ENCODE measurements at places on chromosomes 5 and 9.

- DNase-seq: no peak
These were observed 533 bp downstream of the DCANP1 start for GRCh38 chr5:135446615-135447014.

DNA sequence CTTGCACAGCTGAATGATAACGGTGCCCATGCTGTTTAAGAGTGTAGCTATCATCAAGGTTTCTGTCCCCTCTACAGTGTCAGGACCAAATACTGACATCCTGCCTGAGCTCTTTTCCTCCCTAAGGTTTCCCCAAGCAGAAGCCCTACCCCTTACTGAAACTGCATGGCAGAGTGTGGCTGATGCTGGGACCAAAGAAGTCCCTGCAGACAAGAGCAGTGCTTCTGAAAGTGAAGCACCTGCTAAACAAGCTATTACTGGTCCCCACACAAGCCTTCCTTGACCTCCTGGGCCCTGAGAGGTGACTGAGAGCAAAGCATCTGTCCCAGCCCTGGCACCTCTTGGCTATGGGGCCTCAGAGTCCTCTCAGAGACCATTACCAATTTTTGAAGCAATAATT lies 56.1 kb downstream of the CFAP90 start:
- DNase-seq: no peak

DNA sequence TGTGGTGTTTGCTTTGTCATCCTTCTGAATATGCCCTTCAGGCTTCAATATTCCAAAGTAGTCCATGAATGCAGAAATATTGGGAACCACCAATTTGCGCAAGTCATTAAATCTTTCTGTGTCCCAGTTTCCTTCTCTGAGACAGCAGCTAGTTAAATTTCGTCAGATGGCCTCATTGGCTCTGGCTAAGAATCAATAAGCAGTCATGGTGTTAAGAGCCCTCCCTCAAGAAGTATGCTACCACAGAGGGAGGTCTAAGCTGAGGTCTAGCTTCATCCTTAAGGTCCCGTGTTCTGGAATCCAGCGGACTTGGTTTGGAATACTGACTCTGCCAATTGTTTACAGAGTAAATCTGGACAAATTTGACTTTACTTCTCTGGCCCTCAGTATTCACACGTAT lies 59.1 kb upstream of the C5orf58 start:
- DNase-seq: no peak

DNA sequence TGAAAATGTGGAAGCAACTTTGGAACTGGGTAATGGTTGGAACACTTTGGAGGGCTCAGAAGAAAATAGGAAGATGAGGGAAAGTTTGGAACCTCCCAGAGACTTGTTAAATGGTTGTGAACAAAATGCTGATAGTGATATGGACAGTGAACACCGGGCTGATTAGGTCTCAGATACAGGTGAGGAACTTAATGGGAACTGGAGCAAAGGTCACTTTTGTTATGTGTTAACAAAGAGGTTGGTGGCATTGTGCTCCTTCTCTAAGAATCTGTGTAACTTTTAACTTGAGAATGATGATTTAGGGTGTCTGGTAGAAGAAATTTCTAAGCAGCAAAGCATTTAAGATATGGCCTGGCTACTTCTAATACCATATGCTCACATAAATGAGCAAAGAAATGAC lies 36.4 kb upstream of the CXCL14 start:
- DNase-seq: no peak

DNA sequence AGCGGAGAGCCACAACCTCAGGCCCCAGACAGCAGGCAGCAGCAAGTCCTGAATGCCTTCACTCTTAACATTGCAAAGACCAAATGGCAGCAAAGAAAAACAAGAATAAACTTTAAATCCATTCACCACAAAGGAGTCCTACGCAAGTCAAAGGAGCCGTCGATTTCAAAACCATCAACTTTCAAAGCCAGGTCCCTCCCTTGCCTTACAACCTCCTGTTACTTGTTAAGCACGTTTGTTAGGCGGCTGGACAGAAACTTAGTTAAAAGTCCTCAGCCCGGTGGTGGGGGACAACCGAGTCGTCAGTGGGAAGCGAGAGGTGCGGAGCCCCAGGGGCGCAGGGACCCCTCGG lies 938 bp downstream of the LPAR1 start:
- no peak for DNase-seq

DNA sequence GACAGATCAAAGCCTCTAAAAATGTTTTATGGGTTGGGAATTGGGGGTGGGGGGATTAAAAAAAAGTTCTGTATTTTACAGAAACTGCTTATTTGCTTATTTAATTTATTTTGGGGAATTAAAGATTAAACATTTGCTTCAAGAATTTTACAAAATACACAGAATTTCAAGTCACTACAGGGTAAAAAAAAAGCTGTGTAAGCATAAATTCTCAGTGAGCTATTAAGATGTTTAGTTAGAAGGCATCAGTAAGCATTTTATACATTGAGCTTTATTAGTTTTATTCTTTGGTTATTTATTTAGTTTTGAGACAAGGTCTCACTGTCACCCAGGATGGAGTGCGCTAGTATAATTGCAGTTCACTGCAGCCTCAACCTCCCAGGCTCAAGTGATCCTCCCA lies 5.2 kb downstream of the BDP1 start:
- no peak for DNase-seq

- peak; percentile 82 for DNase-seq
These were observed 31.4 kb upstream of the EGFL7 start for GRCh38 chr9:136631038-136632000.

- DNase-seq: no peak
These were observed 170.5 kb downstream of the DCP2 start for GRCh38 chr5:113147101-113147508.

DNA sequence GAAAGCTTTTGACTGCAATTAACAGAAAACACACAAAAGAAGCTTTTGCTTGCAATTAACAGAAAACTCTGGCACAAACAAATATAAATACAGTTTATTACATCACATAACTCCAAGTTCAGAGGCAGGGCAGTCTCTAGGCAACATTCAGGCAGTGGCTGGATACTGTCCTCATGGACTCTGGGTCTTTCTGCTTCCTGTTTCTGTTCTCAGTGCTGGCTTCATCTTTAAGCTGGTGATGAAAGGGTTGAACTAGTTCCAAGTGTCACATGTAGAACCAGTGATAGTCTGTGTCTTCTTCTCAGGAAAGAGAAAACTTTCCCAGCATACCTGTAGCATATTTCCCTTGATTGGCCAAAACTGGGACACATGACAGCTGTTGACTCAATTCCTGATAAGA lies 222.6 kb upstream of the GLRA1 start:
- no peak for DNase-seq

DNA sequence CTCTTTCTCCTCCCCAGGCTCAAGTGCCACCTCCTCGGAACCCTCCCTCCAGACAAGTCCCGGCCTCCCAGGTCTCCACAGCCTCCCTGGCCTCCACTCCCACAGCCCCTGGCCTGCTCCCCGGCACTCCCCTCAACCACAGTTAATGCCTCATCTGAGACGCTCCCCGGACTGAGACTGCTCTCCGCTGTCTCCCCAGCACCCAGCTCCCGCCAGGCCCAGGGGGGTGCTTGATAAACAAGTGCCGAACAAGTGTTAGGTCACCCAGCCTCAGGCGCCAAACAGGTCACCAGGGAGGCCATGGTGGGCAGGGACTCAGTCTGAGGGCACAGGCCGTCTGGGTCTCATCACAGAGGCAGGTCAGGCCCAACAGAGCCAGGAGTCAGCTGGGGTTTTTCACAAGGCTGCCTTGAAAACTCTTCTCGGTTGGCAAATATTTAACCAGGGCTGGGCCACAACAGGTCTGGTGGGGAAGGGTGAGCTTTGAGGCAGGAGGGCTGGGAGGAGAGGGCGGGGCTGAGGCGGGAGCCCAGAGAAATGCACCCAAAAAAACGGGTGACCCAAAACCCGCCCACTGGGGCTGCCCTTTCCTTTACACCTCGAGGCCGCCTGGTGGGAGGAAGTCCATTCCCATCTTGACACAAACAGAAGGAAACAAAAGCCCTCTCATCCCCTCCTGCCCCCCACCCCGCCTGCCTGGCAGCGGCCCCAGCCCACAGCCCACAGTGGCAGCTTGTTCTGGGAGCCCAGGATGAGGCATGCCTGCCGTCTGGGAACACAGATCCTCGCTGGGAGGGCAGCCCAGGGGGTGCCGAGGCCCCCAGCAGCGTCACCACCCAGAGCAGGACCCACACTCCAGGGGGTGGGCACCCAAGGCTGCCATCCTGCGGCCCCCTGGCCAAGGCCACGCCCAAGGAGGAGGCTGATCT lies 66.6 kb upstream of the STXBP1 start:
- DNase-seq: peak; percentile 81

DNA sequence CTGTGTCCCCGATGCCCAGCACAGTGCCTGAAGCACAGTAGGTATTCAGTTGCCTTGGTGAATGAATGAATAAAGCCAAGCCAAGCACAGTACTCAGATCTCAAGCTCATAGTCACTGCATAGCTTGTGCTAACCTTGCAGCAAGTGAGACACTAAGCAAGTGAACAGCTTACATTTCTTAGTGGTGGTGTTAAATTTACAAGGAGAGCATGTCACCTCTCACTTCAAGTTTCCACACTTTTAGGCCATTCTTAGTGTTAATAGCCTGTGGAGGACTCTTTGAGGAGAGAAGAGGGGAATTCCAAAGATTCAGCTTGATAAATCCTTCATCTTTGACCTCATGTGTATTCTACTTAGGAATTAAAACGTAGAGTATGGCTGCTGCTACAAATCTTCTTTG lies 104.7 kb downstream of the C9orf152 start:
- no peak for DNase-seq

DNA sequence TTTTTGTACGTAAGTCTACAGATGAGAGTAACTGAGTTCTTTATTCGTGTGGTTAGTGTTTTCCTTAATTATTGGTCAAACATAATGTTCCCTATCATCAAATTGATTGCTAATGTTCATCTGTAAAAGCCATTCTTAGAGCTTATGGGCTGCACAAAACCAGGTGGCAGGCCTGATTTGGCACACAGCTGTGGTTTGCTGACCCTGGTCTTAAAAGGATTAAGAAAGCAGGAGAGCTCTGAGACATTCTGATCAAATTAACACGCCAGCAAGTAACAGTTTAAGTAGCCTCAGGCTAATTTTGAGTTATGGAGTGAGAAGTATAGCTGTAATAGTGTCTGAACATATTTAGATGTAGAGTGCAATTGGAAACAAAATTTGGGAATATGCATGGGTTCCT lies 63.2 kb downstream of the PRR16 start:
- no peak for DNase-seq

DNA sequence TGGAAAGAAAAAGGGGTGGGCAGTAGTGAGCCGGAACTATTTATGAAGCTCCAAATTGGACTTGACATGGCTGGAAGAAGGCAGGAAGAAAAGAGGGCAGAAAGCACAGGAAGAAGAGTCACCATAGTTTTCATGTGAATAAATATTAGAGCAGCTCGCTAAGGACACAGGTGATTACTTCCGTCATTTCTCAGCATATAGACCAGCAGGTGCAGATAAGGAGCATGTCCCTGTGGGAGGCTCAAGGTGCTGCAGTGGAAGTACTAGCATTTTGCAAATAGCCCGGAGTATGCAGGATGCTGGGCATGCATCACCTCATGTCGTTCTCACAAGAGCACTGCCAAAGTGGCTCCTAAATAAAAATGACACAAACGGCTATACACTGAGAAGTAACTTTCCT lies 71.3 kb upstream of the HTR4 start:
- no peak for DNase-seq
